ENCODE measurements at places on chromosomes 4 and X.

DNA sequence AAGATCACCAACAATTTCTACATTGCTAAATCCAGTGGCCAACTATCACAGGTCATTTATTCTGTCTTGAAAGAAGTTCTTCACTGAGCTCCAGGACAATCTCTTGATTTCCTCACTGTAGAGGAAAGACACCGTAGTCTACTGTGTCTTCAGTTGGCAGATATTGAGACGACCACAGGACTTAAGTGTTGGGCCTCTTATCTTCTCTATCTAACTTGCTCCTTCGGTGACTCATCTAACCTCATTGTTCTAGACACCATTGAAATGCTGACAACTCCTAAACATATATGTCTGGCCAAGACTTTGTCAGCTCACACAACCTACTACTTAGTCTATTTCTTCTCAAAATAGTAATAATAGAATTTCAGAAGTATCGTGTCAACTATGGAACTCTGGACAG is 425.8 kb downstream of the ARAP2 start:
- no peak for DNase-seq

DNA sequence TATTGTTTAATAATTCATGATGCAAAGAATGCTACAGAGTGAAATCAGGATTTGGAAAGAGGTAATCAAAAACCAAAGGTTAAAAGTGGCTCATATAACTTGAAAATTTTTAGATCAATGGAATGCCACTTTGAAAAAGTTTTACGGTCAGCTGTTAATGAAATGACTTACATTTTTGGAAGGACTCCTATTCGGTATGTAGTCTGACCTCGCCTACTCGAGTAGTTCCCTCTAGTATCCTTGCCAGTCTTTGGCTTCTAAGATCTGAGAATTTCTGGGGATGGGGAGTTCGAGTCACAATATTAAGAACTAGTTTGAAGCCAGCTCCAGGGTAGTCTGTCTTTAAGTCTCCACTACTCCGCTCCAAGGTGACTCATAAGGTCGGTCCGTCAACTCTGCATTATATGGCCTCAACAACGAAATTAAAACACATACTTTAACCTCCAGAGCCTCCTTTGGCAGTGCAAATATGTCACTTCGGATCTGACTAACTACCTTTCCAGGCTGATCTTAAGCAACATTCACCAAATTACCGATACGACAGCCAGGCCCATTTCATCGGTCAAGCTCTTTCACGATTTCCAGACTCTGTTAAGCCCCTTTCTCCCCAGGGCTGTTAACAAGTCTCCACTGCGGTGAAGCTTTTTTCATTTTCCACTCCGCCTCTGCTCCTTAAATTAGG is 733 bp upstream of the NAA15 start:
- peak; percentile 39 for DNase-seq

DNA sequence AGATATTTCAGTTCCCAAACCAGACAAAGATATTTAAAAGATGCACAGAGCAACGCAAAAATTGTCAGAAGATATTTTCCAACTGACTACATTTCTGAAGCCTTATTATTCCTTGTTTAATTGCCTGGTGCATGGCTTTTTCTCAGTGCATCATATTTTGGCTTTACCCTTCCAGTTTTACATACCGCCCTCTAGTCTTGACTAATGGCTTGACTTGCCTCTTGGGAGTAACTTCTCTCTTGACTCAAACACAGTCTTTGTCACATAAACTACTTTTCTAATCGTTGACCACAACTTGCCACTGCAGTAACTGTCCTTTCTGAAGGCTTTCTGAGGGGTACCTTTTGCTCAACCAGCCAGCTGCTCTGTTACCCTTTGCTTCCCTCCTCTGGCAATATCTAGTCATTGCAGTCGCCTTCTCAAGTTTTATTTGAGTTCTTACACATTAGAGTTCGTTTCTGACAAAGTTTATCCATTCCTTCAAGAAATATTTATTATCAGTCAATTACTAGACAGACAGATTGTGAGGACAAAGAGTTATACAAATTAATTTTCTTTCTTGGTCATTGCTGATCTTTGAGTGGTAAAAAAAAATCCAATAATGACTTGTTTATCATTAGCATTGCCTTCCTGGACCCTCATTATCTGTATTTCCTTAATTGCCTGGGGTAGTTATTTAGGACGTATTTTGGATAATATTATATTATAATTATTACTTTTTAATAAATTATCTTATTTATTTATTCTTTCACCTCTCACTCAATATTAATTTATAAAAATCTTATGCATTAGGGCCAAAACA is 506.9 kb upstream of the PCDH10 start:
- DNase-seq: peak; percentile 8

DNA sequence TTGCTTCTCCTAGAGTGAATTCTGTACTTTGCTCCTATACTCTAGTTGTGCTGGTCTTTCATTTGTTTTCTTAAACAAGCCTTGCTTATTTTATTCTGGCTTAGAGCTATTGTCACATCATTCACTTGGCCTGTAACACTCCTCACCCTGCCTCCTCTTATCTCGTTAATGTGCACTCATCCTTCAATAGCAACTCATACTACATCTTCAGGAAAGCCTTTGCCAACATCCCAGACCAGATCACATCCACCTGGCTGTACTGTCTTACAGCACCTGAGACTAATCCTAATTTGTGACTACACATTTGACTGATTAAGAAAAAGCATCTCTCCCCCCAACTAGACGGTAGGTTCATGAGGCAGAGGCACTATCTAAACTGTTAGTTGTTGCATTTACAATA is 80.8 kb downstream of the SLC7A11 start:
- no peak for DNase-seq

DNA sequence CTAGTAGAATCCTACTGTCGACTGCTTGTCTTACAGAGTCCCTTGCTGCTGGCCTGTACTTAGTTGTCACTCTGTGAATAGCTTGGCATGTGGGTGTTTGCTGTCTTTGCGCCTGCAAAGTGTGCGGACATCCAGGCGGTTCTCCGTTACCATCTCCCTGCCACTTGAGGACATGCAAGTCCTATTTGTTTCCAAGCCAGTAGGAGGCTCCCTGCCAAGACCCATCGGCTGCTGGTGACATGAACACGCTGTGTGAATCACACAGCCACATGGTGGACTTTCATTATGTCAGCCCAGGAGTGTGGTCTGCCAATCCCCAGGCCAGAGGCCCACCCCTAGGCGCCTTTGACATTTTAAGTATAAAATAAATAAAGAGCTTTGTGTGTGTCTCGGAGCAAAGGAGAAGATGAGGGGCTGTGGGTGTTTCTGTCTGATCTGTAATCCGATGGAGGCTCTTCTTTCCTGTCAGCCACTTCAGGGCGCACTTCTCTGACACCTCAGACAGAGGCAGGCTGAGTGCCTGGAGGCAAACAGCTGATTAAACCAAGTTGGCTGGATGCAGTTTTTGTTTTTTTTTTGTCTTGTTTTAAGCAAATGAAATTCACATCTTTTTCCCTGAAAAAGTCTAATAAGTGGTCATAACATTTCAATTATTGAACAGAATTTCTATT is 51.5 kb downstream of the ALPK1 start:
- peak; percentile 8 for DNase-seq

DNA sequence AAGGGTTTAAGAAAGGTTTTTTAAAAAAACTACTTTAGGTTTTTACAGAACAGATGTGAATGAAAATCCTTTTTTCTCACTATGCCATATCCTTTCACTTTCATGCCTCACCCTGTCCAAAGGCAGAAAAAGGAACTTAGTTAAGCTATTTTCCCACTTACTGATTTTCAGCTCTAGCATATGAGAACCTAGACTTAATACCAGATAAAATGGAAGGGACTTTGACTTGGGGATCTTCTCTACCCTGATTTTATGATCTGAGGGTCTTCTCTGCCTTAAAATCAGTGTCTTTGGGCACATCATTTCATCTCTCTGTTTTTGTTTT is 42.4 kb downstream of the FNIP2 start:
- no peak for DNase-seq

GRCh38 chrX:19846995-19847790 is 40.2 kb downstream of the SH3KBP1 start:
- DNase-seq: no peak

DNA sequence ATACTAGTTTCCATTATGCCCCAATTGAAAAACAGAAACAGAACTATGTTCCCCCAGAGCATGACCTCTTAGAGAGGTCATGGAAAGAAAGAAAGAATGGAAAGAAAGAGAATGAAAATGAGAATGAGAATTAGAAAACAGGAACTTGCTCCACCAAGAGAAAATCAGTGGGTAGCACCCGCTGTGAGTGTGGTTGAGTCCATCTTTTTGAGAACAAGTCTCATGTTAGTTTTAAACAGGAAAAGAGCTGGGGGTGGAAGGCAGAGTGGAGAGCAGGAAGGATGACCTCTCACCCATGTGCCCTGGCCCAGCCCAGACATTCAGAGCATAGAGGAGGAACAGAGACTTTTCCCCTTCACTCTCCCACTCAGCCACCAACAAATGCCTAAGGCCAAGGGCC is 4.9 kb downstream of the GSX2 start:
- DNase-seq: no peak

GRCh38 chrX:138298268-138298667 is 413.2 kb downstream of the FGF13 start:
- no peak for DNase-seq

GRCh38 chr4:172751550-172751949 is 417.1 kb upstream of the GALNT7 start:
- no peak for DNase-seq

GRCh38 chrX:140712413-140713173 is 3.0 kb downstream of the LINC00632 start:
- no peak for DNase-seq

- DNase-seq: no peak
Measured at GRCh38 chr4:139278912-139279759, 889 bp downstream of the MGARP start.

DNA sequence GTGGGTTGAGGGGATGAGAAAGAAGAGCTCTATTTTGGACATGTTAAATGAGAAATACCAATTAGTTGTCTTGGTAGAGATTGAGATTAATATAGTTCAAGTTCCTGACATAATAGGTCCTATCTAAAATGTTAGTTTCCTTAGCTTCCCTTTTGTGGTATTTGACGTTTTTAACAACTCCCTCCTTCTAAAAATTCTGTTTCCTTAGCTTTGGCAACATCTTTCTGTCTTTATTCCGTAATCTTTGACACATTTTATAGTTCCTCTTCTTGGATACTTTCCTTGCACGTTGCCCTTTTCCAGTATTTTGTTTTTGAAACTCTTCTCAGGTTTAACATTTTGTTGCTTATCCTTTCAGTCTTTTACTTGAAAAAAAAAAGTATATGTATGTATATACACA is 36.9 kb downstream of the LAMTOR3 start:
- no peak for DNase-seq

- DNase-seq: no peak
Measured at GRCh38 chr4:84852081-84852480, 114.4 kb downstream of the WDFY3 start.

GRCh38 chrX:14028473-14028872 is 1.2 kb downstream of the GEMIN8 start:
- DNase-seq: no peak

- no peak for DNase-seq
Measured at GRCh38 chr4:10983268-10983667, 298.7 kb upstream of the CLNK start.

GRCh38 chr4:30904588-30904987 is 184.4 kb downstream of the PCDH7 start:
- DNase-seq: no peak

- DNase-seq: no peak
Measured at GRCh38 chrX:101397779-101398178, 7.0 kb downstream of the RPL36A start.

DNA sequence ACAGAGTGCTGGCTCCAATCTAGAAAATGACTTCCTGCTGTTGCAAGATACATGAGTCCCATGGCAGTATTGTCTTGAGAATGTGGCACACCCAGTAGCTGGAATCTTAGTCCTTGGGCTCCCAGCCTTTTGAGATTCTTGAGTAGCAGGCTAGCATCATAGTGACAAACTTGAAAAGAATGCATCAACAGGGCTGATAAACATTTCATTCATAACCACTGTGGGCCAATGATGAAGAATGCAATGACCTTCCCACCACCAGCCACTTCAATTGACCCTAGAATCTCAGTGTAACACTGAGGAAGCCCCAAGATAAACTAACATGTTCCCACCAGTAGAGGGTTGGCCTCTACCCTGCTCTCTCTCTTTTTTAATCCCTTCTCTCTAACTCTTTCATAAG is 329.3 kb downstream of the GBA3 start:
- no peak for DNase-seq

DNA sequence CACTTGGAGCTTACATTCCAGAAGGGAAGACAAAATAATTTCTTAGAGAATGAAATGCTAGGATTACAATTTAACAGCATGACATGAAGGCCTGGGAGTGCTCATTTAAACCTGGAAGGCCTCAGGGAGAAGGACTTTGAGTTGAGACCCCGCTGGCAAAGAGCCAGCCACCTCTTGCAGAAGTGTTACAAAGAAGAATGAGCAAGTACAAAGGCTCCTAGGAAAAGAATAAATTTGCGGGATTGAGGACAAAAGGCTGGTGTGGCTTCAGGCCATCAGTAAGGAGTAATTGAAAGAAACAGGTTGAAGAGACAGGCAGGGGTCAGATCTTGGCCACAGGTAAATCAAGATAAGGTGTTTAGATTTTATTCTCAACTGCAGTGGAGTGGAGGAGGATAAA is 3.1 kb upstream of the ELOVL6 start:
- no peak for DNase-seq

DNA sequence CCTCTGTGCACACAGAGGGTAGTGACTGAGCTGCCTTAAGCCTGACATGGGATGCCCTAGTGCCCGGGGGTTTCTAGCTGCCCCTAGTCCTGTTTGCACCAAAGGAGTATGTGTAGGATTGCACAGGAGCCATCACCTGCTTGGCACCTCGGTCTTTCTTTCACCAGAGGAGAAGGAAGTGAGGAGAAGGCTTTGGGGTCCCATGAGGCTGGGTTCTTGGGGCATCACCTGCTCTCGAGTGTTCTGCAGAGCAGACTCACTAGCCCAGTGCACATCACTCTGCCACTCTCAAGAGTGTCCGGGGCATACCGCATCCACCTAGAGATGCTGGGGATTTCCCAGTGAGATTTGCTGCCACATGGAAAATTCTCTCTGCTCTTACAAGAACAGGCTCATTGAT is 40.5 kb upstream of the GPR78 start:
- DNase-seq: no peak

DNA sequence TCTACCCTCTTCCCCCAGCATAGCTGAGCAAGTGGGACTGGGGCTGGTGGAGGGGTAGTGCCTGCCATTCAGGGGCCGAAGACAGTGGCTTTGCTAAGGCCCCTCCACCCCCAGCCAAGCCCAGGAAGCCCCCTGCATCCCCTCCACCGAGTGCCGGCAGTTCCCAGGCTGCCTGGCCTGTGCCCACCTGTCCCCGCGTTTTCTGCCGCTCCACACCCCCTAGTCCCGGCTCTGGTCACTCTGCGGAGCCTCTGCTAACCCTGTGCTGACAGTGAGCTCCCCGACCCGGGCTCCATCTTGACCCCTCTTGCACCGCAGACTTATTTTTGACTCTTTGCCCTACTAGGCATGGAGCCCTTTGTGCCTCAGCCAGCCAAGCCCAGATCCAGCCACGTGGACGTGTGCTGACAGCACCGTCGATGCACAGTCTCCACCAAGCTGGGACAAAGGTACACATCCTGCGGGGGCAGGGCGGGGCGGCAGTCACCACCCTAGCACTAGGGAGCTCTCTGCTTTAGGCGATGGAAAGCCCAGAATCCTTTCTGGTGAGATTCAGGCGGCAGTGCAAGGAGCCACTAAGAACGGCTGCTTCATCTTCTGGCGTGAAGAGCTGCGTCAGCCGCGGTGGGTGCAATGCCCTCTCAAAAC is 96.6 kb downstream of the PHKA2 start:
- DNase-seq: no peak
